ENCODE measurements at places on chromosomes 3 and 15. TPM values are rescaled to one million over a fixed set of nuclear protein-coding genes. Genes with fewer than 3 reads are reported as not detected.

- peak; percentile 73 for DNase-seq
These were observed 47.3 kb upstream of the NR2C2 start for GRCh38 chr3:14899993-14900618.

- DNase-seq, result no peak
These were observed 12.6 kb downstream of the LIMD1 start for GRCh38 chr3:45606991-45607712.

GRCh38 chr3:149902498-149903139 lies 68.1 kb downstream of the PFN2 start:
- DNase-seq, result no peak

- DNase-seq, result no peak
These were observed 32.6 kb downstream of the MB21D2 start for GRCh38 chr3:192884777-192885773.

ANKUB1 gene
- total RNA-seq, result not detected

Measured in mucosa of gallbladder (tissue), 1 donor.